ENCODE measurements at places on chromosomes 2 and 18.

DNA sequence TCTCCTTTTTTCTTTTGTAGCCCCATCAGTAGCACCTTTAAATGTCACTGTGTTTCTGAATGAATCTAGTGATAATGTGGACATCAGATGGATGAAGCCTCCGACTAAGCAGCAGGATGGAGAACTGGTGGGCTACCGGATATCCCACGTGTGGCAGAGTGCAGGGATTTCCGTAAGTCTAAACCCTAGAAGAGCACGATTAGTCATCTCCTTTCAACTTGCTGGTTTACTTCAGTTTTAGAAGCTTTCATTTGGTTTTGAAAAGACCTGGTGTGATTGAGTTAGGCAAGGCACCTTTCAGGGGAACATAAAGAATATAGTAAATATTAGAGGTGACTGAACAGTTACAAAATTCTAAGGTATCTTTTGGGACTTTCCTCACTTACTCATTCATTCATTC is 72.2 kb upstream of the TMEM87B start:
- no peak for DNase-seq

DNA sequence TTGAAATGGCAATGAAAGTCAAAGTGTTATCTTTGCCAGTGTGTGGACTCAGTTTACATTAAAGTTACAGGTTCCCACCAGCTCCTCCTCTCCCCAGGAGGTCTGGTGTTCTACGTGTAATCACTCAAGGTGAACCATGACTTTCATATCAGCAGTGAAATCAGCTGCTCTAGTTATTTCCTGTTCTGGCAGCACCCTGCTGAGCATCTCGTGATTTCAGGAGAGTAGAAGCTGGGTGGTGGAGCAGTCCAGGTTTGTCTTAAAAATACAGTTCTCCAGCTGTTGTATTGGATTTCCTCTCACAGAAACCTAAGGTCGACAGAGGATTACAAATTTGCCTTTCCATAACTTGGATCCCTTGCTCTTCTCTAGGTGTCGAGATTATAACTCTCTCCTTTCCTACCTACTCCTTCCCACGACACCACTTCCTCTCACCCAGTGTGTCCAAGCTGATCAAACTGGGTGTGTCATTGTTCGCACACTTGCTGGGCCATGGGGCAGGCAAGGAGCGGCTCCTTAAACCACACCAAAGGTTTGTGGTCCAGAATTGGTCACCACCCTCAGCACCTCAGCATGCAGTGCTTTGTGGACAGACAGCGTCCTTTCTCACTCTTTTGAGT is 13.0 kb upstream of the ARHGAP25 start:
- no peak for DNase-seq

- DNase-seq: no peak
These were observed 62.3 kb downstream of the TNS1 start for GRCh38 chr2:217940261-217941220.

GRCh38 chr18:36668349-36668748 is 160.5 kb downstream of the TPGS2 start:
- DNase-seq: no peak

GRCh38 chr2:99974275-99974674 is 168.1 kb downstream of the AFF3 start:
- no peak for DNase-seq

DNA sequence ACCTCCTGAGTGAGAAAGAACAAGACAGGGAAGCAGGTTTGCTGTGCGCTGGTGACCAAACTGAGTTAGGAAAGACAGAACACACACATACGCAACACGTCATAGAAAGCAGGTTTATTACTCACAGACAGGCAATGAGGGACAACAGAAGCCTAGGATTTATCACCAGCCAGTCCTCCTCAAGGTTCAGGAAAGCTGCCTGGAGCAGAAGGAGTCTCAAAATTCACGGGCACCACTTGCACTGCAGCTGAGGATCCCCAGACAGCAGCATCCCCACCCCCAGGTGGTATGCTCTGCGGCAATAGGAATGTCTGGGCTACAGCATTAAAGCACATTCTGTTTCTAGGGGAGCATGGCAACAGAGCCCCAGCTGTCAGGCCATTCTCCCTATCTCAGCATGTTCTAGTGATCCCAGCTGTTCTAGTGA is 284.4 kb upstream of the RGPD4 start:
- DNase-seq: no peak

- no peak for DNase-seq
These were observed 1.3 kb downstream of the TAF1B start for GRCh38 chr2:9844576-9844975.

- DNase-seq: no peak
These were observed 84.0 kb downstream of the NFATC1 start for GRCh38 chr18:79479761-79480161.

DNA sequence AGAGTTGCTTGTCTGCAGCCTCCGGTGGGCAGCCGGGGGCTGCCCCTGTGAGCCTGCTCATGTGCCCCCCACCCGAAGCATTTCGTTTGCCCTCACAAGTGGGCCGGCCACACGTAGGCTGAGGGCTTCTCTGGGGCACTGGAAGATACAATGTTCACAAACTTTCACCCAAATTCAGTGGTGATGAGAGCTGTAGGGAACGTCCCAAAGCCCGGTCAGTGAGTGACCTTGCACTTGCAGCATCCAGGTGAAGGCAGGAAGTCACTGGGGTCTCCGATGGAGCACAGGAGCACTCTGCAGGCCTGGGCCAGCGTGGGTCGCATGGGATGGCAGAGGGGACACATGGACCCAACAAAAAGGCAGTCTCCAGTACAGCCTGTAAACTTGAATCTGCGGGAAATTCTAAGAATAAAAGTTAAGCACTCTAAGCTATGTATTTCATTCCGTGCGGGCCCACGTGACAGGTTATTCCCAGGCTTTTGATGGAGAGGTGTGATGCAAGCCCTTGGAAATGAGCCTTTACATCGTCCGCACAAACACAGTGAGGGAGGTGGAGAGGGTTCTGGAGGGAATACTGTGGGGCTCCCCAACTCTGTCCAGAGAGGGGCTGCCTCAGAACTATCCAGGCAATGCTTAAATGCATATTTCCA is 42.5 kb downstream of the CNGA3 start:
- no peak for DNase-seq
